ENCODE measurements at places on chromosomes 5 and 9.

GRCh38 chr5:174563899-174564298 is 160.5 kb upstream of the MSX2 start:
- DNase-seq = no peak

- DNase-seq = no peak
Observed at GRCh38 chr9:89494199-89494598, 3.7 kb downstream of the SEMA4D start.

- DNase-seq = peak; percentile 81
Observed at GRCh38 chr9:121447321-121447834, 52.3 kb downstream of the GGTA1 start.

DNA sequence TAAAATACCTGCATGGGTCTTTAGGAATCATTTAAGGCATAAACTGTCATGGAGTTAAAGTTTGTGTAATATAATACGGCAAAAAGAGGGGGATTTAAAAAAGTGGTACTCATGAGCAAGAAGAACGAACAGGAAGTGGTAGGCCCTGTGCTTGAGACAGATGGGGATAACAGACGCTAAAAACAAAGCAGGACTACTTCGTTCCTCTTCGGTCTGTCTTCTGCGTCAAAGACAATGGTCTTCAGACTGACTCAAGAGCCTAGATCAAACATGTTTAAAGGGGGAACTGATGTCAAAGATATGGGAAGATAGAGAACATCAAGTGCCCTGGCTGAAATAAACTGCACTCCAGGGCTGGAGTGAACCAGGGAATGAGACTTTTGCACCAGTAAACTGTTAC is 59.8 kb upstream of the RFX3 start:
- DNase-seq = no peak

DNA sequence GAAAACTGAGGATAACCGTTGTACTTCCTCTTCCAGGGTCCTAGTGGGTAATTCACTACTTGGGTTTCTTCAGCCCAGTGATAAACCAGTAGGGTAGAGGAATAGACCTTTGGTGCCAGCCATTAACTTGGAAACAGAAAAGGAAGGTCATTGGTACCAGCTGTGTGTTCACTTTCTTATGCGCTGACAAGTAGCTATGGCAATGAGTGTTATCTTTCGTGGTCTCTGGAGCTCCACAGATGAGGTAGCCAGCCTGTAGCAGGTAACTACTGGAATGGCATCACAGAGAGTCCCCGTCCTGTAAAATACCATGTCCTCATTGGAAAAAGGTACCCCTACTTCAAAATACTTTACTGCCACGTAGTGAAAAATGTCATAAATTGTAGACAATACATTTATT is 2.3 kb downstream of the UHRF2 start:
- DNase-seq = peak; percentile 37

- DNase-seq = peak; percentile 42
Observed at GRCh38 chr5:1246711-1247431, 21.7 kb downstream of the SLC6A18 start.

DNA sequence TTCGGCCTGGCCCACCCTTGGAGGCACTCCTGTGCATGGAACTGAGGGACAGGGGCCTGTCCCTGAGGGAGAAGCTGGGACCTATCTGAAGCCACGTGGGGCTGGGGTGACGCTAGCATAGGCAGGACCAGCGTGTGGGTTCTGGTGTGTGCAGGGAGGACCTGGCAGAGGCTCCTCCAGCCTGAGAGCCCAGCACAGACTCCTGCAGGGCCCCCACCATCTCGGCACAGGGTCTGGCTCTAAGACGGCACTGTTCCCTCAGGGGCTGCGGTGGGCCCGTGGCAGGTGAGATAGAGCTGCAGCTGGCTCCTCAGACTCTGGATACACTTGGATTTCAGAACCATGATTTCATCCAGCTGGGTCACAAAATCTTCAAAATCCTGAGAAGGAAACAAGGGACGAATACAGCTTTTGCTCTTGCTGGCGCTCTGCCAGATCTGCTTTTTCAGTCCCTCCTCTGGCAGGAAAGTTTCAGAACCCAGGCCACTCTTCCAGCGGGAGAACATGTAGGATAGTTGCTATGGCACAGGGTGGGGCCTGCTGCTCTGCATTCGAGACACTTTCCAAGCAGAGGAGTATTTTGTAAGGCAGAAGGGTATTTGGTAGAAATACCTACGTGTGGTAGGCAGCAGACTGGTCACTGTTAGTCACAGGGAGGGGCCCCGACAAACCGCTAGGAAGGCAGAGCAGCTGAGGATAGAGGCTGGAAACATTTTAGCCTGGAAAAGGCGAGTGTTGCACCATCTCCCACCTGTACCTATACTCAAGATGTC is 74.7 kb downstream of the KIF24 start:
- peak; percentile 89 for DNase-seq

- DNase-seq = no peak
Observed at GRCh38 chr5:67515020-67515689, 318.6 kb upstream of the CD180 start.

DNA sequence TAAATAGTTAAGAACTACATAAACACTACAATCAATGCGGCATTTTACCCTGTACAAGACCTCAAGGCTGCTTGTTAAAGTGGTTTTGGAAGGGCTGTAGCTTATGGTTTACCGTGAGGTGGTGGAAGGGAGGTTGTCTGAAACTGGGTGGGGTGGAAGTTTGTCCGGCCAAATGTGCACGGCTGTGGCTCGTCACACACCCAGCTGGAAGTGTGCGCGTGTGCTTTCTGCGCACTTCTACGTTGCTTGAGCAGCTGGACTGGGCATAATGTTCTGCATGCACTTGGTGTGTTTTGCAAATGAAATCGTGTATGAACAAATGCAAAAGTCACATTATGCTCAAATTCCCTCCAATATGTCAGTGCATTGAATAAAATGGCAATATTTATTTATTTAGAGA is 17.4 kb upstream of the FLT4 start:
- no peak for DNase-seq

DNA sequence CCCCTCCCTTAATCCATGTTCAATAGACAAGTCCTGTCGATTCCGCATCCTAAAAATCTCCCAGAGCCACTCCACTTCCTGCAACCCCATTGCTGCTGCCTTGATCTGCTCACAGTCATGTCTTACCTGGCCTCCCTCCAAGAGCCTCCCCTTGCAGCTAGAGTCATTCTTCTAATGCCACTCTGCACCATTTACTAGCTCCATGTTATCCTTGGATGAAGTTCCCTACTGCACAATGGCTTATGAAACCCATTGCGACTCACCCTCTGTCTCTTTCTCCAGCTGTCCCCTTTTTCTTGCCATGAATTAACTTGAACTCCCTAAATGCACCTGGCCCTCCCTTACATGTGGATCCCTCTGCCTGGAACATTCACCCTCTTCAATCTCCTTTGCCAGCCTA is 39.5 kb downstream of the MEGF10 start:
- no peak for DNase-seq
